ENCODE measurements at places on chromosomes 3 and 15.

DNA sequence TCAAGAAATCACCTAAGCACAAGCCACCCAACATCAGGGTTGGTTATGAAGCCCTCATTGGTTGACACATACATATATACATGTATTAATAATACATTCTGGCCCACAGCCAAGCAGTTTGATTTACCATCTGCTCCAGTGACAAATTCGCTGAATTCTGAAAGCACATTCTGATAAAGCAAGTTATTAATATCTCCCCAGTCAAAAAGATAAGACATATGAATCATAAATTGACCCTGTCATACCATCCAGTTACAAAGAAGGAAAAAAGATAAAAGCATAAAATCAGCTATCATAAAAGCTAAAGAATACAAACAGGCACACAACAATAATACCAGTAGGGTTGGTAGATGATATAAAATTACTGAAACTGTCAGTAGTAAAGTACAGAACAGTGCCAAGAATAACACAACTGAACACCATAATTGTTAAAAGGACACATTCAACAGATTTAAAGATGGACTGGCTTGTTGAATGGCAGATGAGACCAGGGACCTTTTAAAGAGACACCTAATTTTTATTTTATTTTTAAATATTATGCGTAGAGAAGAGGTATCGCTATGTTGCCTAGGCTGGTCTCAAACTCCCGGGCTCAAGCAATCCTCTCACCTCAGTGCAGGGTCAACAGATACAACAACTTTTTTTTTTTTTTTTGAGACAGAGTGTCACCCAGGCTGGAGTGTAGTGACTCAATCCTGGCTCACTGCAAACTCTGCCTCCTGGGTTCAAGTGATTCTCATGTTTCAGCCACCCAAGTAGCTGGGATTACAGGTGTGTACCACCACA, 7.7 kb downstream of the SNX4 start:
- DNase-seq, result no peak

- DNase-seq, result no peak
Measured at GRCh38 chr15:22917556-22917955, 62.6 kb downstream of the CYFIP1 start.

DNA sequence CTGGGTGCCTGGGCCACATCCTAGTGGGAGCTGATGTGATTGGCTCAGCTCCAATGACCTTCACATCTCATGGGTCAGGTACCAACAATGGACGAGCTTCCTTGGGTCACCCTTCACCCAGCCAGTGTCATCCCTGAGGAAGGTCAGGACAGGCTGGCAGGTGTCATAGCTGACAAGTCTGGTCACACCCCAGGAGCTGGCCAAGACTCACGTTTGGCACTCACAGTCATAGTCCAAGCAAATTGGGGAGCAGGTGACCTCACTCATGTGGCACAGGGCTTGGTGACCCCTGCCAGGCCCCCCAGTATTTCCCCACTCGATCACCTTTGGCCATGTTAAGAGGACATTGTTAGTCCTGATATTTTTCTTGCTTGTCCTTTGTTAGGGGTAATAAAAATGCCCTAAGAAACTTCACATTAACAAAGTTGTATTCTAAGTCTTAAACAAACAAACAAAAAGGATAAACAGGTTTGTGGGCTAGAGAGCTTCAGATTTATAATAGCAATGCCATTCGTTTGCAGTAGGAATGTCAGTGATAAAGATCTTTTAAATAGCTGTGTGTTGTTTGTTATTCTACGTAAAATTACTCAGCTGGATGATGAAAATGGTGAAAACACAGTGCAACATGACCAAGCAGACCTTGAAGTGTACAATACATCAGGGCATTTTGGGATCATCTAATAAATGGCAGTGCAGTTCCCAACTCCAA, 79.5 kb upstream of the POMGNT2 start:
- no peak for DNase-seq

DNA sequence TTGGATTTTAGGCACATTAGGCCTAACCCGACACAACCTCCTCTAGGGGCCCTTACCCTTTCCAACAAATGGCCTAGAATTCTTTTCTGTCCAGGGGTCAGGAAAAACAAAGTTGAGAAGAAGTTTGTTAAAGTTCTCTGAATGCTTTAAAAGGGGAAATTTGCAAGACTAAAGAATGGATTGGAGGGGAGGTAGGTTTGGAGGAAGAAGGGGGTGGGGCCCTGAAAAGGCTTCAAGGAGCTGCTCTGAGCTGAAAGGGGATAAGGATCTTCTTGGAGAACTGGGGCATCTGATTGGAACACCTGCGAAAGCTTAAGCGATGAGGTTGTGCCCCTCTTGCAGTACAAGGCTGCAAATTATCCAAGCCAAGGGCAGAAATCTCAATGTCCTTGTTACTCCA, 3.9 kb upstream of the SENP2 start:
- no peak for DNase-seq

- no peak for DNase-seq
Measured at GRCh38 chr15:68590721-68591389, 12.1 kb downstream of the CORO2B start.

DNA sequence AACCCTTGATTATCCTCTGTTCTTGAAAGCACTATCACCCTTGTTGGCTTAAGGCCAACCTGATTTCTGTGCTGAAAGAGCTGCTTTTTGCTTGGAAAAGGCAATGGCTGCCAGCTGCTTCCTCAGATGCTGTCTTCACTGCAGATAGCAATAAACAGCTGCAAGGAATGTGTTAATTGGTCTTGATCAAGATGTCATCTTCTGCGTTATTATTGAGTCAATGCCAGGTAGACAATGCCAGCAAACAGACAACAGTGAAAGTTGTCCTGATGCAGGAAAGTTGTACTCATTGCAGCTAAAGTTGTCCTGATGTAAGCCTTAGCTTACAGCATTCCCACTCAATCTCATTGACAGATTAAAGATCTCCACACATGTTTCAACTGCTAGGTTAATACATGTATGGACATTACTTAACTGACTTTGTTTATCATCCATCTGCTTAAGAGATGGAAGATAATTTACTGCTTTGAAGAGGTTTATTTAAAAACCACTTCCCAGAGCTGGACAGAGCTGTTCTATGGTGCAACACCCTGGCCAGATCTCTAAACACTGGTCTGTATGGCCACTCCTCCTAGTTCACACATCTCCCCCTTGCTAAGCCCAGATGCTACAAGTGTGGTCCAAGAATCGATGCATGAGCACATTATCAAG, 251.0 kb upstream of the MCTP2 start:
- DNase-seq, result no peak

- peak; percentile 45 for DNase-seq
Measured at GRCh38 chr3:52217409-52217805, 8.0 kb downstream of the TLR9 start.

GRCh38 chr3:112873632-112874031, 27.0 kb upstream of the CD200R1L start:
- DNase-seq, result no peak

DNA sequence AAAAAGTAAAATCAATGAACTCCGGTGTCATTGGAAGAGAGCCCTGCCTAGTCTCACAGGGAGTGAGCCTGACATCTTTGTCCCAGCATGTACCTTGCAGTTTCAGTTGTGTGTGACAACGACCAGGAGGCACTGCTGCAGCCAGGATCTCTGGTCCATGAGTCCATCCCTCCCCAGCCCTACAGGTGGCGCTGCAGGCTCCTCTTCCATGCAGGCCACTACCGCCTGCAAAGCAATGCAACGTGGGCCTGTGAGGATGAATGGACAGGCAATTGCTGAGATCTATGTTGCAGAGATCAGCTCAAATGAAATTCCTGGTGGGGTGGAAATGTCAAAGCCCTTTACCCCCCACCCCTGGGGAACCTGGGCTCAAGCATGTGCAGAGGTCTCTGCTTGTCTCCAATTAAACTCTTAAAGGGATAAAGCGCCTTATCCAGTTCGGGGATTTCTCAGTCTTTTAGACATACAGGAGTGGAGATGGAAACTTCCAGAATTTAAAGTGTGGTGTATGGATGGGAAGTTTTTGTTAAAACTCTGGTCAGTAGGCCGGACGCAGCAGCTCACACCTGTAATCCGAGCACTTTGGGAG, 35.8 kb downstream of the TKT start:
- peak; percentile 75 for DNase-seq

DNA sequence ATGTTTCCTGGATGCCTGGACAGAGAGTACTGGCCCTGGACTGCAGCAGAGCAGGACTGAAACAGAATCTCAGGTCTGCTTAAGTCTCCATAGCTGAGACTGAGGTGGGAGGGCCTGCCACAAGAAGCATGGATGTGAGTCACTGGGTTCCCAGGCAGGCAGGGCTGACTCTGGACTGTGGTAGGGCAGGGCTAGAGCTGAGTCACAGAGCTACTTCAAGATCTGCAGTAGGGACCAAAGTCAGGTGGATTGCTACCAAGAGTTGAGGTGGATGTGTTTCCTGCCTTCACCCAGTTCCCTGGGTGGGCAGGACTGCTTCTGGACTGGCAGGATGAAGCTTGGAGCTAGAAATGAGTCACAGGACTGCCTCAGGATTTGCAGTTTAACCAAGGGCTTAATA, 282.9 kb downstream of the AGBL1 start:
- DNase-seq, result no peak

DNA sequence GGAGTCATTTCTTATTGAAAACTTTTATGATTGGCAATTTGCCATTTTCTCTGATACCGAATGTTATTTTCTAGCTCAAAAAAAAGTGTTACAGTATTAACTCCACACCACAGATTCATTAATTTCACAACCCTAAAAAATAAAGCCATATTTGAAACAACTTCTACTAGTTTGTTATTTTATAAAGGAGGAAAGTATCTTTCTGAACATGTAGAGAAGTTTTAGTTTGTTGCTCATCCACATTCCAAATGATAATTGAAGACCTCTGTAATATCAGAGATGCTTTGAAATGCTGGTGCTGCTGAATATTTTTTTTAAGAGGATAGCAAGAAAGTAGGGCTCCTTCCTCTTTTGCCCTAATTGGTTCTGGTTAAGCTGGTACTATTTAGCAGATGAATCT, 1.9 kb downstream of the VGLL3 start:
- DNase-seq, result no peak

GRCh38 chr3:170016057-170016456, 21.7 kb upstream of the GPR160 start:
- DNase-seq, result no peak

- DNase-seq, result no peak
Measured at GRCh38 chr3:123100193-123100776, 33.5 kb downstream of the PDIA5 start.

- DNase-seq, result peak; percentile 79
Measured at GRCh38 chr3:30642849-30643361, 36.5 kb downstream of the TGFBR2 start.

GRCh38 chr3:41579861-41580260, 380.6 kb downstream of the CTNNB1 start:
- no peak for DNase-seq

DNA sequence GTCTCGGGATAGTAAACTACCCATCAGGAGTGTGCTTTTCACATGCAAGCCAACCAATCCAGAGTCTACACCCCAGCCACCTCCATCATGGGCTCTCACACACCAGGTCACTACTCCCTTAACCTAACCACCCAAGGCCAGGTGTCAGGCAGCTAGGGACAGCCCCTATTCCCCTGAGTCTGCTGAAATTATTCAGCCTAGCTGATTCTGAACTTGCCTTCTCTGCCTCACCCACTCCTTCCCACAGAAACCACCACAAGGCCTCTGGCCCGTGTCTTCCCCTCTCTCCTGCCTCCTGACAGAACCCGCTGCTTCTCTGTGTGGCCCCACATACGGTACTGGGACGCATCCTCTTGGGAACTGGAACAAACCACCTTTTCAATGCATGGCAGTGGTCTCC, 82.1 kb downstream of the PCSK6 start:
- DNase-seq, result no peak

- DNase-seq, result no peak
Measured at GRCh38 chr15:52527196-52527910, 1.3 kb downstream of the MYO5A start.

DNA sequence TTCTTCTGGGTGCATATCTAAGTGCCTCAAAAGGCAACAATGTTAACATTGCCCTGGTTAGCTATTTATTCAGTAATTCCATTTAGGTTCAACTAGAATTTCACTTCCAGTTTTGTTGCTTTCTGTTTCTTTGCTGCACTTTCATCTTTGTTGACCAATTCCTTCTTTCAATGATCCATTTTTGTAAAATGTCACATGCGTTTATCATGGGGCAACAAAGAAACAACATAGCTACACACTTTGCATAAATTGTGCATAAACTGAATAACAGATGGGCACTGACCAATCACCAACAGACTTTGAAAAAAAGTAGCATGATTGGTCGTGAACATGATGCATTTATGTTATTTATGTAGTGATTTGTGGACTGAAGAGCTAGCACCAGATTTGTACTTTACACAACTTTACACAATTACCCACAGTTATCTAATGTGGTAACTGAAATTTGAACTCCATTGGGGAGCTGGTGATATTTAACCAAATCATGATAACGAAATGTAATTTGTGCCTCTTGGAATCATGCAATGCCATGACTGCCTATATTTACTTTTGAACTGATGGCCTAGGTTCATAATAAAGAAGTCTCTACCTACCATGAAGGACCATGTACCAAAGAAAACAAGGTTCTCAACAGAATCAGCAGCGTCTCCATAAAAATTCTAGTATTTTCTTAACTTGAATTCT, 7.1 kb upstream of the CPOX start:
- no peak for DNase-seq

GRCh38 chr3:50323614-50324199, 1.2 kb upstream of the HYAL2 start:
- DNase-seq, result no peak

GRCh38 chr15:39432026-39432425, 148.9 kb upstream of the THBS1 start:
- no peak for DNase-seq

- no peak for DNase-seq
Measured at GRCh38 chr15:52252781-52253180, 42.8 kb downstream of the MYO5C start.

GRCh38 chr3:184513276-184514170, 48.1 kb upstream of the EPHB3 start:
- DNase-seq, result peak; percentile 50

DNA sequence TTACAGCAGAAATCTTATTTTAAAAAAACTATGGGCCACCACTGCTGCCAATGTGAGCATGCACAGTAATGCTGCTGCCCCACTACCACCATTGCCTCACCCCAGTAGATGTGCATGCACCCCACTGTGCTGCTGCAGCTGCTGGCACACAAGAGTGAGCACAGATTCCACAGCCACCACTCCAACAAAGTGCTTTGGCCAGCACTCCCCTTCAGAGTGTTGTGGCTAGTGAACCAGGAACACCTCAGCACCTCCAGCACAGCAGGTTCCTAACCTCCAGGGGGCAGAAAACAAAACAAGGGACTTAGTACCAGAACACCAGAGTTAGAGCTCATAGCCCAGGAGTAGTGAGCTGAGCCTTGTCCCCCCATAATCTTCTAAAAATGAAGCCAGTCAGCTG, 629.6 kb downstream of the PYDC2 start:
- DNase-seq, result peak; percentile 5

DNA sequence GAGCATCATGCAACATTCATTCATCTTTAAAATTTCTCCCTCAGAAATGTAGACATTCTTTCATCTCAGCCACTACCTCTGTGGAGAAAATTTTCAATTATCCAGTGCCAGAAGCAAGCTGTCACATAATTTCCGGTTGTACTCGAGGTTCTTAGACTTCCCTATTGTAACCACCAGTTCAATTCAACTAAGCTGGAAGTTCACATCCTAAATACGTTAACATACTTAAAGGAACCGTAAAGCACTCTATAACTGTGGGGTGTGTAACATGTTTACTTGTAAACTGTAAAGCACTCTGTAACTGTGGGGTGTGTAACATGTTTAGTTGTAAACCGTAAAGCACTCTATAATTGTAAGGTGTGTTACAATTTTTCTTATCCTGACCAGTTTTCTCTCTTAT, 150.3 kb downstream of the PLCL2 start:
- no peak for DNase-seq

- no peak for DNase-seq
Measured at GRCh38 chr3:80187981-80188380, 420.2 kb upstream of the ROBO1 start.

GRCh38 chr15:40242213-40242599, 3.3 kb downstream of the PAK6 start:
- DNase-seq, result no peak

Measured in Jurkat, Clone E6-1 (cell line).